ENCODE measurements at places on chromosomes 6 and 20.

GRCh38 chr6:66930559-66931290, 1223.7 kb upstream of the EYS start:
- no peak for DNase-seq

- no peak for DNase-seq
Measured at GRCh38 chr6:44067173-44068139, 59.8 kb downstream of the MRPL14 start.

DNA sequence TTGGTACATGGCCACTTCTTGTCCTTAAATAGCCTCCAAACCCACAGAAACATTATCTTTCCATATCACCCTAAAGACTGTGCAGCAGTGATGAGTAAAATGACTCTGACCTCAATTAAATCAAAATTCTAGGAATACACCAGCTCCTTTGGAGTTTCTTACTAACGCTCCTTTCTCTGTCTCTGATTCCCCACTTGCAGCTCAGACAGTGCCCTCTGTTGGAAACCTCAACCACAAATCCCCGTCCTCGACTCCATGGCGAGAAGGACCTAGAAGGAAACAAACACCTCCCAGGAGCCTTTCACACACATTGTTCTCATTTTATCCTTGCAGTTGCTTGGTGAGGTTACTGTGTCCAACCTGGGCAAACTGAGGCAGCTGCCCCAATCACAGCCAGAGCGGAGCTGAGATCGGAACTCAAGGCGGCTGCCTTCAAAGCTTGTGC, 17.7 kb upstream of the PARD6B start:
- DNase-seq: no peak

GRCh38 chr20:11111191-11111590, 437.4 kb upstream of the JAG1 start:
- DNase-seq: no peak

DNA sequence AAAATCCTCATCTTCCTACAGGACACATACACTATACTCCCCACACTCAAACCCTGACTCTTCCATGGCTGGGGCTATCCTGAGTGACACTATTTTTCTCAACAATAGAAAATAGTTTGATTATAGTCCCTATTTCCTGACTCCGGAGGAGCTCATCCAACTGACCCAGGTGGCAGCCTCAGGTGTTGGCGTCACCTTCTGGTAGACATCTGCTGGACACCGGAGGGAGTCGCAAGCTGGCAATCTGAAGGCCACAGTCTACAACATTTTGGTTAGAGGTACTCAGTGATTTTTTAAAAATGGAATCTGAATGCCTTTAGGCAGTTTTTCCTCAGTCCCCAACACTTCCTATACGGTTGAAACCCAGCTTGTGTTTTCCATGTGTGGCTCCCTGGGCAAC, 32.2 kb upstream of the OCSTAMP start:
- no peak for DNase-seq

DNA sequence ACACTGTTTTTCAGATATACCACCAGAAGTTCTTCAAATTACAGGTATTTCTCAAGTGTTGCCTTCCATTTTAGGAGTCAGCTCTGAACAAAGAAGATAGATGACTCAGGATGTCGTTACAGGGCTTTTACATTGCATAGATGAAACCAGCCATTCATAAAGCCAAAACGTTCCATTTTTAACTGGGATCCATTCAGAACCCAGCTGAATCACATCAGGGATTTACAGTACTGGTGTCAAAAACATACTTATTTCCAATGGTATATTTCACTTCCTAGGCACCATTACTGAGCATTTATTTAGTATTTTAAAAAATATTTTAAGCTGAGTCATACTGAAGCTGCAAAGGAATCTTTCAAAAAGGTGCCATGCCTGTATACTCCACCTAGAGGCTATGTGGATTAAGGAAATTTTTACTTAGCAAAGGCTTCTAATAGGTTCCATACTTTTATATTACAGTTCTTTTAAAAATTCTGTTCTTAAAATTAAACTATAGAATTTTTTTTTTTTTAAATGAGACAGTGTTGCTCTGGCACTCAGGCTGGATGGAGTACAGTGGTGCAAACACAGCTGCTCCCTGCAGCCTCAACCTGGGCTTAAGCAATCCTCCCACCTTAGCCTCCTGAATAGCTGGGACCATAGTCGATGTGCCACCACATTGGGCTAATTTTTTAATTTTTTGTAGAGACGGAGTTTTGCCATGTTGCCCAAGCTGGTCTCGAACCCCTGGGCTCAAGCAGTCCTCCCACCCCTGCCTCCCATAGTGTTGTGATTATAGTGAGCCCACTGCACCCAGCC, 2.6 kb downstream of the ASF1A start:
- DNase-seq: no peak

DNA sequence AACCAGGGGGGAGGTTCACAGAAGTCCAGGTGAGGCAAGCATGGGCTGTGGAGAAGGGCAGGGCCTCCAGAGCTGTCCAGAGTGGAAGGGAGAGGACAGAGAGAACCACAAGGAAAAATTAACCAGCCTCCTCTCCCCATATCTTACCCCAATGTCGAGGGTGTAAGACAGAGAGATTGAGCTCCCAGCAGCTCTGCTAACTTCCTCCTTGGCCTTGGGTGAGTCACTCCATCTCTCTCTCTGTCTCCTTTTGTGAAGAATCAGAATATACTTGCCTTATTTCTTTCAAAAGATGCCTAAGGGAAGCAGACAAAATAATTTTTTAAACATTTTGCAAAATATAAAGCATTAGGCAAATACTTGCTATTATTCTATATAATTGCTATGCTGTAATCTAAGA, 58.3 kb upstream of the IYD start:
- DNase-seq: no peak

DNA sequence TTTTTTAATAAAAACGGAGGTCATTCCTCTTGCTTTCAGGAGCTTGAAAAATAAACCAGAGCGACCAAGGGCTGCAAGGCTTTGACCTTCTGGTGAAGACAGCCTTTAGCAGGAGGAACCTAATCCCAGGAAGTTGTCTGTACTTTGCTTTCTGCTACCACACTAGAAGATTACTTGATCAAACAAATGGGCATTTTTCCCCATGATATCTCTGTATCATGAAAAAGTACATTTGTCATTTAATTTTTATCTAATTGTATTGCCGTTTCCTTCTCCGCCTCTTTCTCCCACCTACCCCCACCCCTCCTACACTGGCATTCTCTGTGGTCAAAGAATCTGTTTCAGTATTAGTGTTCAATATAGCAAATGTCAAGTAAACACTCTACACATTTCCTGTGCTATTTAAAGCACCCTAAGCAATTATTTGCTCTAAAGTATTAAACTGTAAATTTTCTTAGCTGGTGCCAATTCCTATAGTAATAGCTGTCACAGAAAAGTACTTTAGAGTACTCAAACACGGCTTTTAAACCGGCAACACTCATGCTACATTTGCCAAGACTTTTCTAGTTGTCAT, 29.7 kb downstream of the ATXN1 start:
- DNase-seq: no peak

DNA sequence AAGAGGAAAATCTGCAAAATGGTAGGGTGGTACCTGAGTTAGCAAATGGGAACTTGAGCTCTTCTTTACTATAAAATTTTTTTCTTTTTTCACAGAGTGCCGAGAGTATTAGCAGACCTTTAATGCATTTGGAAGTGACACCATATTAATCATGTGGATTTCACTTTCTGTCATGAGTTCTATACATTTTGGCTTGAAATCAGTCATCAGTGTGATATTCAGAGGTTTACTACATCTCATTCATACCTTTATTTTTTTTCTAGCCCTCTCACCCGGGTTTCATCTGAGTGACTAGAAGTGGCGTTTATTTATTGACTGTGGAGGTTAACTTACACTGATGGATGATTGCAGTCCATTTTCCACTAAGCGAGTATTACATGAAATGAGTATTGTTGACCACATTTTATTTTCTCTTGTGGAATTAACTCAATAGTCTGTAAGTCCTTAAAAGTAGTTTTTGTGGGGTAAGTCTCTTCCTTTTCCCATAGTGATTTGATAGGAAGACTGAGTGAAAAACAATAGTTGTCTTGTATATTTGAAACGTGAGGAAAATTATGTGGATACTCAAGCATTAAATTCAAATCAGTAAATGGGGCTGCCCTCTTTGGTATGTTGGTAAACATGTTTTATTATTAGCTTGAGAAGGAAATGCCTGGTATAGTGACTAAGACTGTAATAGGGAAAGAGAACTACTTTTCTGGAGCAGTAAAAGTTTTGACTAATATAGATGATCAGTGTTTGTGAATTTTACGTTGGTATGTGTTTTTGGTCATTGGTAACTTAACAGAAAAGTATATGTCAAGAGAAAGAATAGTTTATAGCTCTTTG, 55.5 kb downstream of the JARID2 start:
- no peak for DNase-seq

GRCh38 chr6:121297694-121298093, 36.6 kb downstream of the TBC1D32 start:
- no peak for DNase-seq

DNA sequence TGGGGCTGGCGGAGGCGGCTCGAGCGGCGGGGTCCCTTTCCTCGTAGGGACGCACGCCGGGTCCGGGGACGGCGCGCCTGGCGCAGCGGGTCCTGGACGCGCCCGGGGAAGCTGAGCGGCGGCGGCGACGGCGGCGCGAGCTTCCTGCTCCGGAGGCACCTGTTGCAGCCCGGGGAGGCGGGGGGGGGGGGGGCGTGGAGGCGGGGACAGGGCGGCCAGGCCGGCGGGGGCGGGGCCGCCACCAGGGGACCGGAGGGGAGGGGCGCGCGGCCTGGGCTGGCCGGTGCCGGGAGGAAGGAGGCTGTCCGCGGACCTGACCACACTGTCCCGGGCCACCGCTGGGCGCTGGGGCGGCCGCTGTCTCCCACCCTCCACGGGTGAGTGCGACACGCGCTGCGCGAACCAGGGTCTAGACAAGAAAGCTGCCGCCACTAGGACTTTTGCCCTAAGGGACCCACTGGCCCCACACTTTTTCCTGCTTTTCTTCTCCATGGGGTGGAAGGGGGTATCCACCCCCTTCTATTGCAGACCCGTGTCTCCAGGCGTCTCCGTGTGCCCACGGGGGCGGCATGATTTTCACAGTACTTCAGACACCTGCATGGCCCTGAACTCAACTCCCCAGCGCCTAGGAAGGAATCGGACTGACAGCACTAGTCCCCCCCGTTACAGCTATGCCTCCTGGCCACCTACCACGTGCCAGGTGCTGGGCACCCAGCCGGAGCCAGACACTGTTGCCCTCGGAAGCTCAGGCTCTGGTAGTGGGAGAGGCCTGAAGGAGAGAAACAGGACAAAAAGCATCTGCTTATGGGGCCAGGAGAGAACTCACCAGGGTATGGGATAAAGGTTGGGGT, at the start of gene NFATC2:
Gene NFATC2, minus strand, starts transcription at position 149 of the 851 bp plus-strand sequence. CDS start 220 bp downstream, outside the sequence.
- no peak for DNase-seq

- DNase-seq: no peak
Measured at GRCh38 chr6:56840467-56841380, 114.2 kb upstream of the BEND6 start.

GRCh38 chr20:24100370-24101011, 111.9 kb upstream of the GGTLC1 start:
- peak; percentile 25 for DNase-seq

DNA sequence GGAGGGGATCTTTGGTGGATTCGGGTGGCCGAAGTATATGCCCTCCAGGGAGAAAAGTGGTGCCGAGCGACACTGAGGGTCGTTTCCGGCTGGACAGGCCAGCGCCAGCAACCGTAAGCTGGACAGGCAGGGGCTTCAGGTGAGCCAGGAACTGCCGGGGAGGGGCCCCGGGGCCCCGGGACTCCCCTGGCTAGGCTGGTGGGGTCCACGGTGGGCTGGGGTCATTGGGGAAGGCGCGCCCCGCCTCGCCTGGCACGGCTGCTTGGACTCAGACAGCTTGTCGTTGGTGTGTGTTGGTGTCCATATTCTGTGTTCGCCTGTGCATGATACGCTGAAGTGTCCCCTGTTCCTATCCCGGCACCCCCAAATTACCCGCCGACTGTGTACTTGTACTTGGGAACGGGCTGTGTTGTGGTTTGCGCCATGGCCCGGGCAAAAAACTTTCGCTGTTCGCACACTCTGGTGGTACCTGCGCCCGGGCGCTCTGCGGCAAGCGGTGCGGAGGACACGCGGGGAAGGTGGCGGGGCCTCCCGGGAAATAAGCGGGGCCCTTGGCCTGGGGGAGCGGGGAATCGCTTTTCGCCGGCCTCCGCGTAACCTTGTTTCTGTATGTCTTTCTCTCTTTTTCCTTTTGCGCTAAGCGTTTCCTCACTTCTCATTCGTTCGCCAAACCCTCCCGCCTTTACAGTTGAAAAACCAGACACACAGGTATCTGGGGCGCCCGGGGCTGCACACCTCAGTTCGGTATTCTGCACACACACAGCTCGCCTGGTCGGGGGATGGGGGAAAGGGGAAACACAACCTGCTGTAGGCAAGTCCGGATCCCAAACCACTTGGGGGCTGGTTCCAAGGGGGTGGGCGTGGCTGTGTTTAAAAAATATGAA, 3.2 kb downstream of the GNAS start:
- no peak for DNase-seq

DNA sequence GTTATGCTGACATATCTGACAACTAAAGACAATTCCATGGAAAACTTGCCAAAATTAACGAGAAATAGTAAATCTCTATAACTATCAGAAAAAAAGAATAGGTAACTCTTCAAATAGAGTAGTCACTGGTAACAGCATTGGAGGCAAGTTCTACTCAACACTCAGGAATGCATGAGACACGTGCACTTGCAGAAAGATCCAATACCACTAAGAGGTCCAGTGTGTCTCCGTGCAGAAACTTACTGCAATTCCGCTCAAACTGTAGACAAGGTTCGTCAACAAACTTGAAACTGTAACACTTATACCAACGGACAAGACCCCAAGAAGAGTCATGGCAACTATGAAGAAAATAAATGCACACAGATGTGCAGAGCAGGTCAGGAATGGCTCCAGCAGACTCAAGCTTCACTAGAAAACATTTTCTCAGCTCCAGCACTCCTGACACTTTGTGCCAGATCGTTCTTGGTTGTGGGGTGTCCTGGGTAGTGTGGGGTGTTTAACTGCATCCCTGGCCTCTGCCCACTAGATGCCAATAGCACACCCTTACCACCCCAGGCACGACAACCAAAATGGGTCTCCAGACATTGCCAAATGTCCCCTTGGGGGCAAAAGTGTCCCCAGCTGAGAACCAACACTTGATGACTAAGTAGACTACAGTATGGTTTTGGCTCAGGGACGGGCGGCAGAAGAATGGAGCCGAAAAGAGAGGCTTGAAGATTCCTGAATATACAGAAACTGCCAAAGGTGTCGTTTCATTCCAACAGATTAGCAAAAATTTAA, 134.8 kb downstream of the DTNBP1 start:
- DNase-seq: no peak

- DNase-seq: no peak
Measured at GRCh38 chr6:90365002-90365401, 68.4 kb upstream of the BACH2 start.

- no peak for DNase-seq
Measured at GRCh38 chr6:33758815-33759216, 12.1 kb upstream of the IP6K3 start.

All from stimulated activated CD8-positive, alpha-beta memory T cell treated with anti-CD3 and anti-CD28 coated beads, Interleukin-4, amount 100 ng/mL, for 4 hours (primary cell).